ENCODE measurements at places on chromosomes 16 and 17. TPM values are rescaled to one million over a fixed set of nuclear protein-coding genes. Genes with fewer than 3 reads are reported as not detected.

MILR1 gene
- total RNA-seq = 0.82 TPM

DNA sequence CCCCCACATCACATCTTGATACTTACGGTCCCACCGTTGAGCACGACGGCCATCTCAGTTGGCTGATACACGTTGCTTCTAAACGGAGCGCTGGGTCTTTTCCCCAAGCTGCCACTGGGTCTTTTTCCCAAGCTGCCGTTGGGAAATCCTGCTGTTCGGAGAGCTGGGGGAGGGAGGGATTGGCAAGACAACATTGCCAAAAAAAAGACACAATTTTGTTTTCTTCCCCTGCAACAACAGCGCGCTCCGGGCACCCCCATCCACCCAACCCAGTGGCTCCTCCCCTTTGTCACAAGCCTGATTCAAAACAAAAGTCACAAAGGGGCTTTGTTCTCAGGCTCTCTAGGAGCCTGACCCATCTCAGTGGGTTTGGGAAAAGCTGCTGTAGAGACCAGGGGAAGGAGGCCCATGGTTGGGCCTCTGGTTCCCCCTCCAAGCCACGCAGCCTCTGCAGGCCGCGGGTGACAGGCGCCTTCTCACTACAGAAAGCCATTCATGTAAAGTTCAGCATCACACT is 22.8 kb downstream of the GPRC5B start:
- peak; percentile 58 for DNase-seq

GRCh38 chr17:17032131-17032692 is 10.0 kb upstream of the MPRIP start:
- peak; percentile 59 for DNase-seq

GRCh38 chr16:60100371-60100770 is 1366.3 kb upstream of the GOT2 start:
- DNase-seq = no peak

- no peak for DNase-seq
These were observed 139.3 kb downstream of the CDH11 start for GRCh38 chr16:64982581-64982980.

CCL16 gene
- total RNA-seq = not detected

DNA sequence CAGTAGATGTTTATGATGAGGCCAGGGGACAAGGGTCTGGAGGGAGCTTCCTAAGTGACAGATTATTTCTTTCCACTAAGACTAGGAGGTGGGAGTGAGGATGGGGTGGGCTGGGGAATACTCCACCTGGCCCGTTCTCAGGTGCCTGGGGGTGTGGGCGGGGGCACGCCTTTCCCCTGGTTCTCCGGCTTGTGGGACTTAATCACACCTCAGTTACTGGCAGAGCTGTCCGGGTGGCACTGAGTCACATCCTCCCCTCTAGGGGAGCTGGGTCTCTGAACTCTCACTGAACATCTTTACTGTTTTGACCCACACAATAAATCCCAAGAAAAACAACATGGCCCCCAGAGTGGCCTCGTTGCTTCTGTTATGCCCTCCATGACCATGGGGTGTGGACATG is 332.8 kb downstream of the MAF start:
- no peak for DNase-seq
